ENCODE measurements at places on chromosomes 6 and 20.

GRCh38 chr6:135944120-135944519 lies 92.6 kb downstream of the PDE7B start:
- DNase-seq, result no peak

DNA sequence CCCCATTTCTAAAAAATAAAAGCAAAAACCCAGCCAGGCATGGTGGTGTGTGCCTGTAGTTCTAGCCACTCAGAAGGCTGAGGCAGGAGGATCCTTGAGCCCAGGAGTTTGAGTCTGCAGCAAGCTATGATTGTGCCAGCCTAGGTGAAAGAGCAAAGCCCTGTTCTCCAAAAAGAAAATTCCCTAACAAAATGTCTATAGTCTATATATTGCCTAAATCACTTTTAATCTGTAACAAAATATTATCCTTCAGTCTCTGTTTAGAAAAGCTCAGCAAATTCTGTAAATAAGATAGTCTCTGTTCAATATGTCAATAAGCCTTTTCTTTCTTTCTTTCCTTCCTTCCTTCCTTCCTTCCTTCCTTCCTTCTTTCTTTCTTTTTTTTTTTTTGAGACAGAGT lies 75.8 kb upstream of the ZFP64 start:
- no peak for DNase-seq

DNA sequence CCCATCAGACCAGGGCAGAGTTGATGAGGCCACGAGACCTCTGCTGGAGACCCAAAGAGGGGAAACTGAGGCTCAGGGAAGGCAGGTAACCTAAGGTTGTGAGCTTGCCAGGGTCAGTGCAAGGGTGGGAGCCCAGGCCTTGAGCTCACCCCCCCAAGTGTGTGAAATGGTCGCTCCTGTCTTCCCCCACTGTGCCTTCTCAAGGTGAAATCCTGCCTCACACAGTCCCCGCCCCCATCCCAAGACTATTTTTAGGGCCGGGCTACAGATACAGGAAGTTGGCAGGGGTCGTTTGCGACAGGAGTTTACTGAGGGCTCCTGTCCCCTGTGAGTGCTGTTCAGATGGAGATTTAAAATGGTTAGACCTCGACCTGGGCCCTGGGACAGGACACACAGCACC lies 18.7 kb upstream of the GATA5 start:
- DNase-seq, result no peak

- DNase-seq, result no peak
These were observed 147.7 kb upstream of the PHACTR3 start for GRCh38 chr20:59456342-59457279.

DNA sequence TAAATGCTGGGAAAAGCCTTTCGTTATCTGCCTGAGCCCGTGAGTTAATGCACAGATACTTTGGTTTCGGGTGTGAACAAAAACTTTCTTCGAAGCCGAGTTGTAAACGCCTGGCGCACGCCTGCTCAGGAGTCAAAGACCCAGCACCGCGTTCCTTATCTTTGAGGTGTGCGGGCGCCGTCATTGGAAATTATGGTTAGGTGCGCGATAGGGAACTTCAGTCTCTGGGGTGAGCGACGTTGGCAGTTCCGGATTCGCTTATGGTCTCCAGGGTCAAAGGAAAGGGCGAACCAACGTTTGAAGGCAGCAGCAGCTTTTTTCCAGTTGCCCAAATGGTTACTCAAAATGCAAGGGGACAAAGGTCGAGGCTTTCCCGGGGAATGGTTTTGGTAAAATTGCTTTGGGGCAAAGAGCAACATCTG lies 853 bp downstream of the SLC22A3 start:
- no peak for DNase-seq

DNA sequence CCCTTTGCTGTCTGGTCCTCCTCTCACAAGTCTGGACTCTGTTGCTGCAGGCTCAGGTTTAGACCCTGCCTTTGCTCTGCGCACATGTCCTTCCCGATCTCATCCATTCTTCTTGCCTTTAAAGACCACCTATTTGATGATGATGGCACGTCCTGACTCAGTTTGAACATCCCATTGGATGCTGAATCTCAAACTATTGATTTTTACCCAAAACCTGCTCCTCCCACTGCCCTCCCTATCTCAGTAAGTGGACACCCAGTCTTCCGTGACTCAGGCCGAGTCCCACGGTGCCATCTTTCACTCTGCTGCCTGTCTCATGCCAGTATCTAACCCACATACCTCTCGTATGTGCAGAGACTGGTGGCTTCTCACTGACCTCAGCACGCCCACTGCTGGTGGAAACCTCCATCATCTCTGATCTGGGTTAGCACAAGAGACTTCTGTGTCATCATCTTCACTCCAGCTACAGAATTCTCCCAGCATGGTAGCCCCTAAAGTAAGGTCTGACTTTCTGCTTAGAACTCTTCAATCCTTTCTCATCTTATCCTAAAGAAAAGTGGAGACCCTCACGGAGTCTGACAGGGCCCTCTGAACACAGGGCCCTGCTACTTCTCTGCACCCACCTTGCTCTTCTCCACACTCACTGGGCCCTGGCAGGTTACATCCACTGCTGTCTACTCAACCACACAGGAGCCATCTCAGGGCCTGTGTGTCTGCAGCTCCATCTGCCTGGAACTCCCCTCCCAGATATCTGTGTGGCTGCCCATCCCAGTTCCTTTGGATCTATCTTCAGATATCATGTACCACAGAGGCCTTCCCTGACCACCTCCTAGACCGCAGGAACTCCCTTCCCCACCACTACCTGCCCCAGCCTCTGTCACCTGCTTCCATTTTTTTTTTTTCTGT lies 387.1 kb upstream of the AGPAT4 start:
- no peak for DNase-seq

GRCh38 chr20:10221021-10221420 lies 2.4 kb downstream of the SNAP25 start:
- no peak for DNase-seq

DNA sequence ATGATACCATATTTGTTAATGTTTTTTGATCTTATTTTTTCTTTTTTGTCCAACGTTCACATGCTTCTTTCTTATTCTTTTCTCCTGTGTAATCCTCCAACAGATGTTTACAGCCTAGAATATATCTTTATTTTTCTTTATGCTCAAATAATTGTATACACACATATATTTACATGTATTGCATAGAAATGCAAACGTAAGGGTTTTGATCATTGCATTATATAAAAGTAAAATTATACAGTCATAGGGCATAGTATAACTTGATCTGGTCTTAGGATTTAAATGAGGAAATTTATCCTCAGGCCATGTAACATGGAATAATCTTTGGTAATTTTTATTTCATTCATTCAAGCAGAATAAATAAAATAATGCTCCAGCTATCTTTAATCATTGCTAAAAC lies 84.9 kb upstream of the EEF1E1 start:
- no peak for DNase-seq

GRCh38 chr6:158969148-158969547 lies 30.9 kb downstream of the RSPH3 start:
- no peak for DNase-seq

DNA sequence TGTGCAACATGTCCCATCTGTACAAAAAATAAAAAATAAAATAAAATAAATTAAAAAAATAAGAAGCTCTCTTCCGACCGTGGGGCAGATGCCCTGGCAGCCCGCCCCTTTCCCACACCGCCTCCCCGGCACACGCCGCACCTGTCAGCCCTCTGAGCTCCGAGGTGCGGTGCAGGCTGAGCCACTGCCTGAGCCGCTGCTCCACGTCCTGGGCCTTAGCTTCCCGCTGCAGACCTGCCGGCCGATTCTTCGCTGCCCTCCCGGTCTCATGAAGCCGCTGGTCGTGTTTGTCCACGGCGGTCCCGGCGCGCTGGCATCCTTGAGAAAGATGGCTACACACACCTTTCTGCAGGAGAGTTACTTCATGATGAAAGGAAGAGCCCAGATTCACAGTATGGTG lies 10.7 kb upstream of the CLPSL2 start:
- DNase-seq, result no peak

GRCh38 chr6:13674533-13675190 lies 37.0 kb downstream of the RANBP9 start:
- DNase-seq, result no peak

DNA sequence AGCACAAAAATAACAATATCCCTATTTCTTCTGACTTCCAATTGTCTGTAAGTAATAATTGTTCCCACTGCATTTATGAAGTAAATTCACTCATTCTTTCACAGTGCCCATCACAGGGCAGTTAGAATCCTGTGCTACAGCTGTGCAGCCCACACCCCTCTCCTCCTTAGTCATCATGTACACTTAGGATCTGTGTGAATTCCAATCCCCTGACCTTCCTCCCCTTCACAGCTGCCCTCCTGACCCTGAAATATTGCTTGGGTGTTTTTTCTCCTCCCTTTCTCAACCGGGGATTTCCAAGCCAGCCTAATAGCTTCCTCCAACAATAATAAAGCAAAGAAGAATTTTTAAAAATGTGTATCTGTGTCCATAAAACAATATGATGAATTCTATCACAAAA lies 91.5 kb upstream of the BEND6 start:
- no peak for DNase-seq

- no peak for DNase-seq
These were observed 58.1 kb upstream of the ESR1 start for GRCh38 chr6:151749341-151749740.

GRCh38 chr6:11780097-11780428 lies 1.5 kb upstream of the ADTRP start:
- DNase-seq, result no peak

DNA sequence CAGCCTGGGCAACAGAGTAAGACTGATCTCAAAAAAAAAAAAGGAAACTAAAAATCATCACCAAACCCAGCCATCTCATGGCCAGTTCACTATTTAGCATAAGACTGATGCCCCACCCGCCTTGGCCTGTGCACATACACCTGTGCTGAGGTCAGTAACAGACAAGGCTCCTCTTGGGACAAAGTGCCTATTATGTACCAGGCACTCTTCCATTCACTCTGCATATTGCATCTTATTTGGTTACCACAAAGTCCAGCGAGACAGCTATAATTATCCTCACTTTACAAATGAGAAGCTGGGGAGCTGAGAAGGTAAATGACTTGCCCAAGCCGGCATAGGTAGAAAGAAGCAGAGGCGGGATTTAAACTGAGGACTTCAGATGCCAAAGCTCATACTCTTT lies 3.8 kb downstream of the PTPRT start:
- no peak for DNase-seq

GRCh38 chr20:8855315-8855714 lies 213.6 kb upstream of the PLCB4 start:
- no peak for DNase-seq

- DNase-seq, result no peak
These were observed 4.0 kb upstream of the GJB7 start for GRCh38 chr6:87333033-87333432.

DNA sequence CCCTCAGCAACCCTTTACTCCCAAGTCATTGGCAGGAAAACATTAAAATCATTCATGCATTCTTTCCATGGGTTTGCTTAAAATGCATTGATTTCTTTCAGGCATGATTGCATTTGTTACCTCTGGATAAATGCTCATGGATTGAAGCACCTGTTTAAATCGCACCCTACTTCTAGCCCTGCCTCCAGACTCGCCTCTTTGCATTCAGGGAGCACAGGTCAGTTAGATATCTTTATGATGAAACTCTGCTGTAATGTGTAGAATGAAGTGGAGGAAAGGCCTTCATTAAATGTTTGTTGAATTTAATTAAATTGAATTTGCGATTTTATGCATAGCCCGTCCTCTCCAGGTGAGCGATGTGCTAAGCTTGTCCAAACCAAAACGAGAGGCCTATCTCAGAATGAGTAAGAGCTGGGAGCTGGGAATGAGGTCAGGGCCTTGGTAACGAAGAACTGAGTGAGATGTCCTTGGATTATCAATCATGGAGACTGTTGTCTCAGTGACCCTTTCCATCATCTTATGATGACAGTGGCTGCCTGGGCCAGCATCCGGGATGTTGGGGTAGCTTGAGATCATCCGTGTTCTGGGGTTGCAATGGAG lies 210.1 kb downstream of the SYNDIG1 start:
- DNase-seq, result no peak

- DNase-seq, result no peak
These were observed 932 bp downstream of the PACRG start for GRCh38 chr6:162728706-162729105.

DNA sequence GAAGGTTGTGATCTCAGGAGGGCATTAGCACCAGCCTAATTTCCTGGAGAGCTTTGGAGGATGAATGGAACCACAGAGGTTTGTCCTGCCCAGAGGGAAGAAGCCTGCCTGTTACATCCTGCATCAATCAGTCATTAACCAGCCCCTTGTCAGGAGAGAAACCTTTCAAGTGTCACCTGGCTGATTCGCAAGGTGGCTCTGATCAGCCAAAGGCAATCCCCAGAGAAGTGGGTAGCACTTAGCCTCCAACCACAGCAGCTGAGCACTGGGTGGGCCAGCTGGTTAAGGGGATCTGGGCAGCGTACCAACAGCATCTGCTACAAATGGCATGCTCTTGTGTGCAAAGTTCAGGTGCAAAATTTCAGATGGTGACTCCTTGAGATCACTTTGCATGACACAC lies 26.9 kb downstream of the ANKEF1 start:
- DNase-seq, result no peak

DNA sequence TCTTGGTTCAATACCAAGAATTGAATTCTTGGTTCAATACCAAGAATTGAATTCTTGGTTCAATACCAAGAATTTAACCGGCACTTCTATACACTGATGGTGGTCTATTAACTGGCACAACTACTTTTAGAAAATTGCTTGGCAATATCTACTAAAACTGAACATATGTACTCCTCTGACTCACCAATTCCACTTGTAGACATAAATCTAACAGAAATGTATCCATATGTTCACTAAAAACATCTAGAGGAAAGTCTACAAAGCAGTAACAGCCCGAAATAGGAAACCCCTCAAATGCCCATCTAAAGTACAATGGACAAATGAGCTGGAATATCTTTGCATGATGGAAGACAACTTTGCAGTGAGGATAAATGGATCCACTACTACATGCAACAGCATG lies 71.9 kb downstream of the KIF16B start:
- no peak for DNase-seq

GRCh38 chr20:50347284-50348063 lies 156.8 kb downstream of the CEBPB start:
- no peak for DNase-seq

DNA sequence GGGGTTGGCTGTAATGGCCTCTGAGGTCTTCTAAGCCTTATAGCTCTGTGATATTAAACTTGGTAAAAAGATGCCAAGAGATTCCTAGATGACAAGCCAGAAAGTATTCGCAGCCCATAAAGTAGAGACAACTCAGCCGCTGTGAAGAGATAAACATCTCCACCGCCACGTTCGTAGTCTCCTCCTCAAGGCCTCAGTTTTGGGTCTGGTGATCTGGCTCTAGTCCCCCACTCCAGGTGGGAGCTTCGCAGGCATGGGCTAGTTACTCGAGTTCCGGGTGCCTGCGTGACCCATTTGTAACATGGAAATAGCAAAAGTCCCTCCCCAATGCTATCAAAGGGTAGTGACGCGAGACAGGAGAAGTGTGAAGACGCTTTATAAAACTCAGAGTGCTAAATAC lies 28.3 kb upstream of the AFDN start:
- no peak for DNase-seq

GRCh38 chr6:5898563-5898962 lies 108.2 kb downstream of the NRN1 start:
- DNase-seq, result no peak

- no peak for DNase-seq
These were observed 20.5 kb downstream of the BPIFA2 start for GRCh38 chr20:33188421-33188820.

- DNase-seq, result no peak
These were observed 227.5 kb downstream of the PRL start for GRCh38 chr6:22069306-22069800.

Data from stimulated activated CD8-positive, alpha-beta memory T cell treated with anti-CD3 and anti-CD28 coated beads, Interleukin-15, amount 100 ng/mL, for 1 hour (primary cell).